ENCODE measurements at places on chromosomes 7 and 10.

- DNase-seq: no peak
These were observed 41.8 kb downstream of the NDUFB2 start for GRCh38 chr7:140738280-140738679.

GRCh38 chr7:51640841-51641240 lies 324.2 kb upstream of the COBL start:
- no peak for DNase-seq

- no peak for DNase-seq
These were observed 266.1 kb upstream of the KLF6 start for GRCh38 chr10:4051011-4051640.

DNA sequence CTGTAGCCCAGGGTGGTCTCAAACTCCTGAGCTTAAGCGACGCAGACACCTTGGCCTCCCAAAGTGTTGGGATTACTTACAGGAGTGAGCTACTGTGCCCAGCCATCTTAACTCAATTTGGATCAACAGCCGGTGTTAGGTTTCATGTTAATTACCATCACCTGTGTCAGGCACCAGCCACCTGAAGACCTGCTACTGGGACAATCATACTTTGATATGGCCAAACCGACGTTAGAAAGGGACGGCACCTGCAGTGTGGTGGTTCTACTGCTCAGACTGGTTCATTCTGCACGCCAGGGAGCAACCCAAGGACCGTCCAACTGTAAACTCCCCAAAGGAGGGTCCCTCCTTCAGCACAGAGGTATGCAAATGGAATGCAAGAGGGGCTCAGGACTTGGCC lies 74.2 kb upstream of the CYTH3 start:
- no peak for DNase-seq

DNA sequence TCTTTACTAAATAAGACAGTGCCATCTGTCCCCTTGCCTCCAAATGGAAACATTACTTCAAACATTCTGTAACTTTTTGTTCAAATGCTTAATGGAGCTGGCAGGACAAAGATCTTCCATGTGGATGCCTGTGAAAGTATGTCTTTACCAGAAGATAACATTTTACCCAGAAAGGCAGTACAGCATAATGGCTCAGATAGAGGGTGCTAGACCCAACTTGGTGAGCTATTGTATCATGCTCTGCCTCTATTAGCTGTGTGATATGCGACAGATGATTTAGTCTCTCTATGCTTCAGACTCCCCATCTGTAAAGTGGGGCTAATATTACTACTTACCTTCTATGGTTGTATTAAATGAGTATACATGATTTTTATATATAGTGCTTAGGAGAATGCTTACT lies 8.8 kb upstream of the SMKR1 start:
- DNase-seq: no peak

DNA sequence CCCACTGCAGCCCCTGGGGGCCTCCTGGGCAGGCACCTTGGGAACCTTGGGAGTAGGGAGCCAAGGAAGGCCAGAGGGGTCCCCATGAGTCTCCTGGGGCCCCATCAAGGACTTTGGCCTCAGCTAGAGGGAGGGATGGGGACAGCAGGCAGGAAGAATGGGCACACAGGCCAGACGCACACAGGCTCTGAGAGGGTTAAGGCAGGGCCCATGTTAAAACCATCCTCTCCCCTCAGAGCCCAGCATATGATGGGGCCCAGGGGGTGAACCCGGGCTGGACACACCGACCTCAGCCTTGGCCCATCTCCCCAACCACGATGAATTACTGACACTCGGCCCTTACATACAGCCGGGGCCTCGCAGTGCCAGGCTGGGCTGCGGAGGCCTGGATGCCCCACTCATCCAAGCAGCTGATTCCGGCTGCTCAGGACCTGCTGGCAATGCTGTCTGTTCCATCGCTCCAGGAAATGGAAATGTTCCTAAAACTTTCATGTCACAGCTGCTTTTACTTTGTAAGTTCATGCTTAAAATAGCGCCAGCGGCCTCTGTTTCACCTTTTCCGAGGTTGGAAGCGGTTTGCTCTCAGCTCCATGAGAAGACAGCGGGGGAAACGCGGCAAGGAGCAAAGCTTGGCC lies 17.3 kb upstream of the INPP5A start:
- DNase-seq: no peak

- no peak for DNase-seq
These were observed 76.3 kb downstream of the PDGFA start for GRCh38 chr7:443279-443833.

- no peak for DNase-seq
These were observed 6.0 kb downstream of the SH3PXD2A start for GRCh38 chr10:103849212-103849877.

- DNase-seq: no peak
These were observed 285.3 kb downstream of the CNTNAP2 start for GRCh38 chr7:146401939-146402338.

GRCh38 chr10:79286318-79286951 lies 60.8 kb upstream of the PPIF start:
- DNase-seq: no peak

GRCh38 chr10:128609460-128609859 lies 483.2 kb upstream of the MKI67 start:
- DNase-seq: no peak

- no peak for DNase-seq
These were observed 56.5 kb downstream of the CCDC71L start for GRCh38 chr7:106604303-106604924.

- DNase-seq: no peak
These were observed 63.4 kb upstream of the STRIP2 start for GRCh38 chr7:129370812-129371211.

DNA sequence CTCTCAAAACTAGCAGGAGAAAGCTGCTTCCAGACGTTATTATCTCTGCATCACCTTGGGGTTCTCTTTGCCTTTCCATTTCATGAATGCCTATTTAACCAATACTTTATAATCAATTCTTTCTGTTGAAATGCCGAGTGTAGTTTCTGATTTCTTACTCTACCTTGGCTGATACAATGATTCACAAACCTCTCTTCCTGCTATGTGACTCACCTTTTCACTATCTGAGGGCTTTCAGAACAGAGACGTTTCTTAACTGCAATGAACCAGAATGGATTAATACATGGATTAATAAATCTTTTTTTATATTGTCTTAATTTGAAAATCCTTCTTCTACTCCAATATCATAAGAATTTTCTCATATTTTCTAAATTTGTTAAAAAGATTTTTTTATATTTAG lies 46.4 kb upstream of the ZNF746 start:
- no peak for DNase-seq

DNA sequence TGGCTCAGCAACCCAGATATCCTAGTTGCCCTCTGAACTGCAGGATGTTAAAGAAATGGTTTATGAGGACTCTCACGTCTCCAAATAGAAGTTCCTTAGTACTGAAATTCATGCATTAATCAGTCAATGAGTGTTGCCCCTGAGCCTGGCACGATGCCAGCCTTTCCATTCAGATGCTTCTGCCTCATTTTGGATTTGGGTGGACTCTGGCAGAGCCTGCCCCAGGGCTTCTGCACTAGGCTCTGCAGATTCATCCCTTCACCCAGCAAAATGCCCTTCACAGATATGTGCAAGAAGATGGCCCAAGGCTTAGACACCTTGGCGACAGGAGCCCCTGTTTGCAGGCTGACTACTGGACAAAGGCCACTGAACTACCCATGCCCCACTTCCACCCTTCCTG lies 747.8 kb downstream of the GRID1 start:
- DNase-seq: no peak

- no peak for DNase-seq
These were observed 15.9 kb downstream of the KPNA7 start for GRCh38 chr7:99191869-99192596.

- DNase-seq: no peak
These were observed at the start of gene GIMAP1 for GRCh38 chr7:150716368-150716767. Gene GIMAP1, plus strand, starts transcription at chr7:150716613. Its CDS starts 2,435 bp downstream, at chr7:150719048.

DNA sequence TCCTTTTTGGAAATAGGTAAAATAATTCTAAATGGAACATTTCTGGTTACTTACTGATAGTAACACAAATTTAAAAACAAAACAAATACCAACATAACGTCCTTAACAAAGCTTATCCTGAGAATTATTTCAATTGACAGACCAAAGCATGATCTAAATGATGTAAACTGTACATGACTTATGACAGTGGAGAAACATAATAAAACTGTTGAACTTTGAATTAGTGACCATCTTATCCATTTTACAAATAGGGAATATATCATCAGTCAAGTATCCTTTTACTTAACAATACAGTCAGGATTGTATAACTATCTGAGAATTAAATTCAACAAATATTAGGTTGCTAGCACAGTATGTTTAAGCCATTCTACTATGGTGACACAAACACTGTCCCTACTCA lies 2.4 kb downstream of the IPMK start:
- no peak for DNase-seq

GRCh38 chr7:128190051-128190647 lies 50.9 kb upstream of the LEP start:
- no peak for DNase-seq

GRCh38 chr10:3980660-3981059 lies 195.7 kb upstream of the KLF6 start:
- no peak for DNase-seq

GRCh38 chr7:137454246-137454724 lies 110.8 kb upstream of the PTN start:
- no peak for DNase-seq

DNA sequence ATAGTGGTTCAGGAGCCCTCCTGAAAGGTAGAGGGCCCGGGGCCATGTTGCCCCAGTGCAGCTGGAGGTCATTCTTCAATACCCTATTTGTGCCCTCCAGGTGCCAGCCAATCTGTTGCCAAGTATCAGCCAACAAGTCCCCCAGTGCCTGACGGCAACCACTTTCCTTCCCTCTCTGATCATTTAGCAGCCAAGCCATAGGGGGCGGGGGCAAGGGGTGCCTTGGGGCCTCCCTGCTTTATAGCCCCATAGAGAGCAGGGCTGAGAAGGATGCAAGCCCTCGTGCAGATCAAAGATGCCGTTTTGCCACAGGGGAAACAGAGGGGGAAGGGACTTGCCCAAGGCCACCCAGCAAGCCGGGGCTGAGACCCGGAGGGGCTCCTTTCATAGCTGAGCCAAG lies 149.0 kb upstream of the CHST15 start:
- no peak for DNase-seq

GRCh38 chr7:44224974-44225565 lies 24.3 kb downstream of the YKT6 start:
- no peak for DNase-seq

DNA sequence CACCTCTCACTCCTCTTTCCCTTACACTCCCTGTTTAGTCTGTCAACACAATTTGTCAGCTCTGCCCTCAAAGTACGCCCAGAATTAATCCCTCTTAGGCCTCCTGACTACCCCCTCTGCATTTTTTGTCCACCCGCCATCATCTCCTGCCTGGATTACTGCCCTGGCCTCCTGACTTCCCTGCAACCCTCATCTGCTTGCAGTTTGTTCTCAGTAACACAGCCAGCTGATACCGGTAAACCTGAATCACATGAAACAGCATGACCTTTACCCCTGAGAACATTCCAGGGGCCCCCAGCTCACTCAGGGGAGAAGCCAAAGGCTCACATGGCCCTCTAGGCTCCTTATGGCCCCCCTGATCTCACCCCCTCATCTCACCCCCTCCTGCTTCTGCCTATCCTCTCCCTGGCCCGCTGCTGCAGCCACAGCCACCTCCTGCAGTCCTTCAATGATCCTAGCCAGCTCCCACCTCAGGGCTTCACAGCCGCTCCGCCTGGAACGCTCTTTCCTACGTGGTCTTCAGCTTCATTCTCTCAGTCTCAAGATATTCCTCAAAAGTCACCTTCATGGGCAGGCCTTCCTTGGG lies 8.9 kb downstream of the C10orf53 start:
- no peak for DNase-seq

- no peak for DNase-seq
These were observed 13.5 kb downstream of the SLC25A13 start for GRCh38 chr7:96308253-96308949.

- no peak for DNase-seq
These were observed 14.9 kb upstream of the CPVL start for GRCh38 chr7:29161231-29161630.

DNA sequence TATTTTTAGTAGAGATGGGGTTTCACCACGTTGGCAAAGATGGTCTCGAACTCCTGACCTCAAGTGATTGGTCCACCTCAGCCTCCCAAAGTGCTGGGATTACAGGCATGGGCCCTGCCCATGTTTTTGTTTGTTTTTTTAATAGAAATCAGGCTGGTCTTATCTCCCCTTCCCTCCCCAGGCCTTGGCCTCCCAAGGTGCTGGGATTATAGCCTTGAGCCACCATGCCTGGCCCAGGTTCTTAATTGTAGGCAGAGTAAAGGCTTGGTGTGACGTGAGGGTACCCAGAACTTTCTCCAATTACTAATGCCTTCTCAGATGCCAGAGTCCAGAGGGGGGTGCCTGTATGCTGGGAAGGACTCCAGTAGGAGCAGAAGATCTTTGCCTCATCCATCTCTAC lies 5.2 kb upstream of the MKRN1 start:
- DNase-seq: no peak

- no peak for DNase-seq
These were observed 47.3 kb downstream of the ARHGAP22 start for GRCh38 chr10:48557511-48558123.

DNA sequence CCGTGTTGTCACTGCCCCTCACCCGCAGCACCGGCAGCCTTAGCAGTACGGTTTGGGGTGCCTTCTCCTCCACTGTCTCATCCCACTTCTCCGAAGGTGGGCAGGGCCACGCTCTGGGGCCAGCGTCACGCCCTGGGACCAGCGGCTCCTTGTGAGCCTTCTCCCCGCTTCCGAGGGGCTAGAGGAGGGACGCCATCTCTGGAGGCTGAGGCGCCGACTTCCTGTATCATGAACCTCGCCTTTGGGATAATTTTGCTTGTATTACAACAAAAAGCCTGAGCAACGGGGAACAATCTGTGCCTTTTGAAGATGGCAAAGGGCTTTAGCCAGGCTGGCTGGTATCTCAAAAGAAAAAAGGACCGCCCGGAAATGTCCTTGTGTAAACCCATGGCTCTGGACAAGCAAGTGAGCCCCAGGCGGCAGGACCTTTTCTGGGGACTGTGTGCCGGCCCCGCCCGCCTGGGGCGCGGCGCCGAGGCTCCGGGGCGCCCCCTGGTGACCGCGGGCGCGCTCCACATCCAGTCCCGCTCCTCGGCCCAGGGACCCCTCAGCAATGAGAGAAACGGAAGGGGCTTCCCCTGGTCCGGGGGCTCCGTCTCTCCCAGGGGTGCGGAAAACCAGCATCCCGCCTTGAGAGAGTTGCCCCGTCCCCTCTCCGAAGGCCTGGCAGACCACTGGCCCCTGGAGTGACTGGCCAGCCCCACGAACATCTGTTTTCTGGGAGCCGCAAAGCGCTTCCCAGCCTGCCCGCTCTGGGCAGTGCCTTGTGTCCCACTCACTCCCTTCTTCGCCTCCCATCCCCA lies 3.8 kb downstream of the DEPP1 start:
- no peak for DNase-seq
